ENCODE measurements at places on chromosomes 3 and 15.

- DNase-seq, result no peak
These were observed 116.6 kb downstream of the DNAJB8 start for GRCh38 chr3:128349963-128350599.

GRCh38 chr15:60009124-60009960 is 5.2 kb downstream of the FOXB1 start:
- DNase-seq, result peak; percentile 83

GRCh38 chr15:100727291-100727851 is 125.0 kb downstream of the ASB7 start:
- DNase-seq, result no peak

DNA sequence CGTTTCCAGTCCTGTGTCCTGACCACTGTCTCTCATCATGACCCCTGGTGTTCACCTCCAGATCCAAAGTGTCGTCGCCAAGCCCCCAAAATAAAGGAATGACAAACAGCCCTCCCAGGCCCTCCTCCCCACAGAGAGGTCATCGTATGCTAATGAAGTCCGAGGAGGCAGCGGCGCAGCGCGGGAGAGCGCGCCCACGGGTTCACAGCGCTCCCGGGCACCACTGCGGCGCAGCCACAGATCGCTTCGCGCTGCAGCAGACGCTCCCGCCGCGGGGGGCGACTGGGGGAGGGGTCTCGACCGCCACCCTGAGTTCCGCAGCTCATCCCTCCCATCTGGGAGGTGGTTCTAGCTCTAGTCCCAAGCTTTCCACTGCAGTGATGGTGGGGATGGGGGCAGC is 1.3 kb downstream of the DGKG start:
- DNase-seq, result peak; percentile 65

- no peak for DNase-seq
These were observed 61.4 kb downstream of the TTBK2 start for GRCh38 chr15:42858999-42859789.

DNA sequence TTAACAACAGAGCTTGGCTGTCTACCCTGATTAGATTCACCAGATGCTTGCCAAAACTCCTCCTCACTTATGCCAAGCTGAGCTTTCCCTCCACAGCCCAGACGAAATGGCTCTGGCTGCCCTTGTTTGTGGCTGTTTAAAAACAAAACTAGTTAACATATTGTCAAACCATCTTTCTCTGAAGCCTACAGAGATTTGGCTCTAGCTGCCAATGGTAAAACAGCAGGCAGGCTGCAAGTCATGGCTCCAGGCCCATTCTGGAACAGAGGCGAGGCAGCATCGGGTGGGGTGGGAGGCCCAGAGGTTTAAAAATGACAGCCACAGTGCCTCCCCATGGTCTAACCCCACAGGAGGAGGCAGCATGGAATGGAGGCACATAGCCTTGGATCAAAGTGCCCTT is 75.9 kb downstream of the SCN5A start:
- DNase-seq, result no peak

DNA sequence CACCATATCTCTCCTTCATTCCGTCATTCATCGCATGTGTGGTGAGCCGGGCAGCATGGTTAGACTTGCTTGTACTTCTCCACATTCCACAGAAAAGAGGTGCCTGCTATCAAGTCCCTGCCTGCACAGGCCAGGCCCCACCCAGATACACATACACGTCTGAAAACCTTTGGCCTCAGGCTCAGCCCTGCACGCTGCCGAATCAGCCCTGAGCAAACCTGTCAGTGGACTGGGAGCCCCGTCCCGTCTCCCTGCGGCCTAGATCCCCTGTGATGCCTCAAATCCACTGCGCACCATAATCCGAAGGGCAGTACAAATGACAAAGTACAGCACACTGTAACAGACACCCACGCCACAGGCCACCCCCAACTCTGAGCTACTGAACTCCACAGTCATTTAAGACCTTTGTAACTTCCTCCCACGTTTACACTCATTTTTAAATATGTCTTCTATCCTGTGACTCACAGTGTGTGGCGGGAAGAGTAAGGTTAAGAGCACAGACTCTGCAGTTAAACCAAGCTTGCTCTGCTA is 67.1 kb downstream of the MB21D2 start:
- DNase-seq, result no peak

- no peak for DNase-seq
These were observed 32.3 kb downstream of the RPN1 start for GRCh38 chr3:128618398-128618726.

DNA sequence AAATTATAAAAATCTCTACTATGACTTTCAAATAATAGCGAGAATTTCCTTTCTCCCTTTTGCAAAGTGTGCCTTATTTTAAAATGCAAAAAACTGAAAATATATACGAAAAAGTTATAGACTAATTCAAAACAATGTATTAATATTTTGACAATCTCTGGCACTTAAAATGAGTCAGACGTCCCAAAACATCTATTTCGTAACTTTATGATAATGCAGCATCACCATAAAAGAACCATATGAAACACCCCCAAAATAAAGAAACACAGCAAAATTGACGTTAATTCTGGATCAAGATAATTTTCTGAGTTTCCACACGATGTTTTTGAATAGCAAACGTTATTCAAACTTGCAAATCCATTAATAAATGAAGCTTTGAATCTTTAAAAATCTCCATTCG is 1.0 kb downstream of the COPS2 start:
- DNase-seq, result no peak

GRCh38 chr3:157099326-157100095 is 60.4 kb downstream of the CCNL1 start:
- DNase-seq, result no peak
